ENCODE measurements at places on chromosomes 7 and 10. TPM values are rescaled to one million over a fixed set of nuclear protein-coding genes. Genes with fewer than 3 reads are reported as not detected.

Gene KLLN
- total RNA-seq = 0.95 TPM

Gene LRRD1
- total RNA-seq = not detected

Gene ZNF33A
- 31.6 TPM for total RNA-seq

Gene FAM25G
- not detected for total RNA-seq

Gene EBLN1
- not detected for total RNA-seq

Gene ZNF92
- 21.6 TPM for total RNA-seq

Gene C10orf105
- 0.33 TPM for total RNA-seq

Gene ADCY1
- 3.9 TPM for total RNA-seq

Gene TMEM270
- not detected for total RNA-seq

DNA sequence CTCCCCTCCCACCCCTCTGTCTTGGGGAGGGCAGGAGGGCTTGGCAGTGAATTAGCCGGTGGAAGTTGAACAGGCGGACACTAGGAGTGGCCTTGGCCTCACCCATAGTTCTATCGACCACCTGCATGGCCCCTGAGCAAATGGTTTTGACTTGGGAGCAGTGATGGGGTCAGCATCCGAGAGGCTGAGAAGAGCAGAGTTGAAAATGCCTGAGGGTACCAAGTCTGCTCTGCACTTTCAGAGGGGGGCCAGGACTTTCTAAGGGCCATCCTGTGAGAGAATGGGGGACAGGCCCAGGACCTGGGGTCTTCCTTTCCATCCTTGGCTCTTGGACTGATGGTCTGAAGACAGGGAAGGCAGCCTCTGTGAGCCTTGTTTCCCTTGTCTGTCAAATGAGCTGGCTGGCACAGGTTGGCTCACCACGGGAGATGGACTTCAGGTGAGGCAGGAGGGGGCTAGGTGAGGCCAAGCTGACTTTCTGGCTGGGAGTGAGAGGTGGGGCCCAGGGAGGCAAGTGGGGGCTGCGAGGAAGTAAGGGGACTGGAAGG is 29.4 kb downstream of the CDH23 start:
- H3K4me1 ChIP-seq = no peaks in the 10 kb centered on the region
- no peaks in the 10 kb centered on the region for H3K36me3 ChIP-seq
- H3K27ac ChIP-seq = no peak overlapping the region
- H3K27me3 ChIP-seq = peaks cover 7% of the 10 kb centered on the region

- H3K4me3 ChIP-seq = peak overlapping the region; percentile 97
- H3K27me3 ChIP-seq = no peaks in the 10 kb centered on the region
- H3K4me1 ChIP-seq = peaks cover 55% of the 10 kb centered on the region
- H3K36me3 ChIP-seq = peaks cover 28% of the 10 kb centered on the region
- H3K27ac ChIP-seq = peak overlapping the region; percentile 87
These were observed 518 bp downstream of the AGFG2 start for GRCh38 chr7:100539436-100540006.

- no peaks in the 10 kb centered on the region for H3K36me3 ChIP-seq
- no peak overlapping the region for H3K27ac ChIP-seq
- H3K4me3 ChIP-seq = no peak overlapping the region
- no peak for DNase-seq
- no peaks in the 10 kb centered on the region for H3K4me1 ChIP-seq
These were observed 263.3 kb downstream of the TNS3 start for GRCh38 chr7:47318395-47319182.

DNA sequence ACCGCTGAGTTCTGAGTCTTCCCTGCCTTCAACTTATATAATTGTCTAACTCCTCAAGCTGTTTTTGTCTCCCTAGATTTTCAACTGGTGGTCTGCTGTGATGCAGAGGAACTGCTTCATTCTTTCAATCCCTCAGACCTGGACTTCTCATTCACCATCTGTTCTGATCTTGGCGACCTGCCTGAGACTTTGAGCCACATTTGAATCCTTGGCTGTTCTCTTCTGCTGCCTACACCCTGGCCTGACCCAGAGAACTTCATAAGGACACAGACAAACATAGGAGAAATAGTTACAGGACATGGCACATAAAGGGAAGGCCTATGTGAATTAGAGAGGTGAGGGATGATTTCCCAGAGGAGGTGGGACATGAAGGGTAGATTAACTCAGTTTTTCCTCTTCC is 326.7 kb downstream of the PTEN start:
- no peak overlapping the region for H3K4me3 ChIP-seq
- no peaks in the 10 kb centered on the region for H3K27me3 ChIP-seq
- H3K36me3 ChIP-seq = peaks cover 2% of the 10 kb centered on the region
- H3K27ac ChIP-seq = no peak overlapping the region
- peaks cover 16% of the 10 kb centered on the region for H3K4me1 ChIP-seq
- DNase-seq = no peak

- no peak overlapping the region for H3K27ac ChIP-seq
- peaks cover 42% of the 10 kb centered on the region for H3K4me1 ChIP-seq
- no peaks in the 10 kb centered on the region for H3K36me3 ChIP-seq
- H3K27me3 ChIP-seq = peaks cover 5% of the 10 kb centered on the region
These were observed 4.9 kb downstream of the PCOLCE start for GRCh38 chr7:100607111-100607510.

- DNase-seq = no peak
- no peak overlapping the region for H3K4me3 ChIP-seq
- H3K4me1 ChIP-seq = no peaks in the 10 kb centered on the region
- H3K27ac ChIP-seq = no peak overlapping the region
- H3K36me3 ChIP-seq = no peaks in the 10 kb centered on the region
These were observed 334.3 kb upstream of the SEMA3D start for GRCh38 chr7:85521108-85521694.

- H3K4me3 ChIP-seq = peak overlapping the region; percentile 13
- no peaks in the 10 kb centered on the region for H3K36me3 ChIP-seq
- DNase-seq = peak; percentile 50
- H3K27me3 ChIP-seq = peaks cover 2% of the 10 kb centered on the region
These were observed 71.9 kb downstream of the ELFN1 start for GRCh38 chr7:1741751-1742554.

GRCh38 chr10:21359202-21359601 is 166.3 kb downstream of the SKIDA1 start:
- H3K4me3 ChIP-seq = no peak overlapping the region
- no peaks in the 10 kb centered on the region for H3K27me3 ChIP-seq
- no peak overlapping the region for H3K27ac ChIP-seq
- DNase-seq = no peak
- no peaks in the 10 kb centered on the region for H3K4me1 ChIP-seq
- H3K36me3 ChIP-seq = no peaks in the 10 kb centered on the region

DNA sequence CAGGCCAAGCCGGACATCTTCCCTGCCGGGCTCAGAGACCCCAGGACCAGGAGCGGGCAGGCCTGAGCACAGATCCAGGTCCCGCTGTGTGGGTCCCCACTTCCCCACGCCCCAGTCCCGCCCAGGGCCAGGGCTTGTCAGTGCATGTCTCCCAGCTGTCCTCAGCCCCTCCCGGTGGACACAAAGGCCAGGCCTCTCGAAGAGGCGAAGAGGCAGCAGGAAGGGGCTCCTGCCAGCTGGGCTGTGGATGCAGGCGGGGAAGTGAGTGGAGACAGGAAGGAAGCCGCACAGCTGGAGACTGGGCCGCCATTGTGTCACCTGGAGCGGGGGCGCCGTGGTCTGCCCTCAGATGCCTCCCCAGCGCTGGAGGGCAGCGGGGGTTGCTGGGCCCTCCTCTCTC is 4.8 kb downstream of the GRIFIN start:
- no peak overlapping the region for H3K27ac ChIP-seq
- peaks cover 12% of the 10 kb centered on the region for H3K27me3 ChIP-seq
- H3K4me3 ChIP-seq = no peak overlapping the region

DNA sequence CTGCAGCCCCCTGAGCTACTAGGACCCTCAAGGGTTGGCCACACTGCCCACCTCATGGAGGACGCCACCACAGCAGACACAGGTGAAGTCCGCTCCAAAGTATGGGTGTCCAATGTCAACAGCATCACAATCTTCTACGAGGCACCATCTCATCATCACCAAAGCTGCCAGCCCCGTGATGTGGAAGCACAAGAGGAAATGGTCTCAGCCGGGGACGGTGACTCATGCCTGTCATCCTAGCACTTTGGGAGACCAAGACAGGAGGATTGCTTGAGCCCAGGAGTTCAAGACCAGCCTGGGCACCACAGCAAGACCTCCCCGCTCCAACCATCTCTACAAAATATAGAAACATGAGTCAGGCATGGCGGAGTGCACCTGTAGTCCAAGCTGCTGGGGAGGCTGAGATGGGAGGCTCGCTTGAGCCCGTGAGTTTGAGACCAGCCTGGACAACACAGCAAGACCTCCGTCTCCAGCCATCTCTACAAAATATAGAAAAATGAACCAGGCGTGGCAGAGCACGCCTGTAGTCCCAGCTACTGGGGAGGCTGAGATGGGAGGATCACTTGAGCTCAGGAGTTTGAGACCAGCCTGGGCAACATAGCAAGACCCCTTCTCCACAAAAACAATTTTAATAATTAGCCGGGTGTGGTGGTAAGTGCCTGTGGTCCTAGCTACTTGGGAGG is 48.8 kb upstream of the MYL10 start:
- no peaks in the 10 kb centered on the region for H3K36me3 ChIP-seq
- H3K27ac ChIP-seq = no peak overlapping the region
- no peaks in the 10 kb centered on the region for H3K4me1 ChIP-seq
- H3K4me3 ChIP-seq = no peak overlapping the region

- H3K4me3 ChIP-seq = peak overlapping the region; percentile 65
- peaks cover 34% of the 10 kb centered on the region for H3K36me3 ChIP-seq
- peak overlapping the region; percentile 90 for H3K27ac ChIP-seq
- no peaks in the 10 kb centered on the region for H3K27me3 ChIP-seq
- DNase-seq = peak; percentile 95
These were observed 22.9 kb downstream of the DNAJB12 start for GRCh38 chr10:72331575-72332422.

GRCh38 chr10:25175527-25176420 is 973 bp downstream of the GPR158 start:
- peaks cover 38% of the 10 kb centered on the region for H3K27me3 ChIP-seq
- H3K4me1 ChIP-seq = peaks cover 2% of the 10 kb centered on the region
- no peak for DNase-seq
- H3K4me3 ChIP-seq = no peak overlapping the region
- no peak overlapping the region for H3K27ac ChIP-seq

DNA sequence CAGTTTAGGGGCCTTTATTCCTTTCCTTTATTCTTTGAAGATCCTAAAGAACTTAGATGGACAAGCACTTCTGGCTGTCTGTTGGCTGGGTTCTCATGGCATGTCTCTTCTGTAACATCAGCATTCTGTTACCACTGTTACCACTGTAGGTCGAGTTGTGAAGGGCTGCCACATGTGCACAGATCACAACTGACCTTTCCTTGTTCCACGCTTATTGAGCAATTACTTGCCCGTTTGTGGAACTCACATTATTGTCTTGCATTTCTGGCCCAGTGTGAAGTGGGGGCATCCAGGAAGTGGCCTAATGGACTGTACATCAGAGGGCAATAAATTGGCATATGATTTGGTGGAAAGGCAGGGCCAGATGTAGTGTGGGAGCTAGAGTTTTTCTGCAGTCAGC is 23.7 kb downstream of the GBF1 start:
- H3K4me3 ChIP-seq = no peak overlapping the region
- H3K27ac ChIP-seq = no peak overlapping the region
- H3K27me3 ChIP-seq = no peaks in the 10 kb centered on the region
- peaks cover 42% of the 10 kb centered on the region for H3K4me1 ChIP-seq
- peaks cover 23% of the 10 kb centered on the region for H3K36me3 ChIP-seq
- no peak for DNase-seq

Data from activated CD4-positive, alpha-beta memory T cell treated with anti-CD3 and anti-CD28 coated beads, Interleukin-2, amount 10 ng/mL, durations not matched to agents 7 days and 5 days (primary cell).